A172 (cell line): ENCODE measurements at places on chromosomes 1 and 21. TPM values are rescaled to one million over a fixed set of nuclear protein-coding genes. Genes with fewer than 3 reads are reported as not detected.

DNA sequence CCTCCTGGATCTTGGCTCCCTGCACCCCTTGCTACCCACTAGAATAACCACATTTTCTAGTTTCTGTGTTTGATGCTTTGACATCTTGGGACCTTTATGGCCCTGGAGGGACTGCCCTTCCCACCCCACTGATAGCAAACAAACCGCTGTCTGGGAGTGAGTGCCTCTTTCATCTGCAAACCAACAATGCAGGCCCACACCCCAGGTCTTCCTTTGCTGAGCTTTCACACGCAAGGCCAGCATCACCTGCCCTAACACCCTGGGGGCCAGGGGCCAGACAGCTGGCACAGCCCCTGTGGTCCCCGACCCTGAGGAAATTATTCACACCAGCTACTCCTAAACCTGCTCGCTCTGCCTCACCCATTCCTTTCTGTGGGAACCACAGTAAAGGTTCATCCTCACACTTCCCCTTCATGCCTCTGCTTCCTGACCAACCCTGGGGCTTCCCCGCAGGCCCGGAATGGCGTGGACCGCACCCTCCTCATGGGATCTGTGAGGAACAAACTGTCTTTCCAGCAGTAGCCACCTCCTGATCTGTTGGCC, 15.4 kb downstream of the SLC2A7 start:
- DNase-seq, result no peak

GRCh38 chr1:168221275-168221674, 4.5 kb upstream of the SFT2D2 start:
- DNase-seq, result no peak

- peak; percentile 40 for DNase-seq
Observed at GRCh38 chr1:25743164-25744139, 56.5 kb upstream of the SELENON start.

- DNase-seq, result peak; percentile 64
Observed at GRCh38 chr1:232709386-232709785, 79.5 kb upstream of the SIPA1L2 start.

GRCh38 chr1:18373882-18374493, 106.7 kb upstream of the KLHDC7A start:
- DNase-seq, result no peak

- no peak for DNase-seq
Observed at GRCh38 chr1:193176113-193176512, 10.3 kb downstream of the B3GALT2 start.

DNA sequence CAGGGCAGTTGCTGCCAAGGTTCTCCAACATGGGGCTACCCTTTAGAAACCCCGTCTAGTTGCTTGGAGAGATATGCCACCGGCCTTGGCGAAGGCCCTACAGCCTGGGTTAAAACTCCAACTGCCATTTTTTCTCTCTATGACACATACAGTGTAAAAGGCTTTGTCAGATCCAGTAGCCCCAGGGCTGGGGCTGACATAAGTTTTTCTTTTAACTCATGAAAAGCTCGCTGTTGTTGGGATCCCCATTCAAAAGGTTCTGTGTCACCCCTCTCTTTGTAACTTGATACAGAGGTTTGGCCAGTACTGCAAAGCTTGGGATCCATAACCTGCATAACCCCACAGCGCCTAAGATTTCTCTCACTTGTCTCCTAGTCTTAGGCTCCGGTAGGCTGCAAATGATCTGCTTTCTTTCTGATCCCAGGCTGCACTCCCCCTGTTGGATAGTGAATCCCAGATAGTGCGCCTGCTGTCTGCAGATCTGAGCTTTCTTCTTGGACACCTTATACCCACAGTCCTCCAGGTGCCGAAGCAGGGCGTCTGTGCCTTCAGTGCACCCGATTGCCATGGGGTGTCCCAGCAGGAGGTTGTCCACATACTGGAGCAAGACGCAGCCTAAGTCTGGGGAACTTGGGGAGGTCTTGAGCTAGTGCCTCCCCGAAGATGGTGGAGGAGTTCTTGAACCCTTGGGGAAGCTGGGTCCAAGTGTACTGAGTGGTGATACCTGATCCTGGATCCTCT, 406.2 kb downstream of the TGFB2 start:
- no peak for DNase-seq

DNA sequence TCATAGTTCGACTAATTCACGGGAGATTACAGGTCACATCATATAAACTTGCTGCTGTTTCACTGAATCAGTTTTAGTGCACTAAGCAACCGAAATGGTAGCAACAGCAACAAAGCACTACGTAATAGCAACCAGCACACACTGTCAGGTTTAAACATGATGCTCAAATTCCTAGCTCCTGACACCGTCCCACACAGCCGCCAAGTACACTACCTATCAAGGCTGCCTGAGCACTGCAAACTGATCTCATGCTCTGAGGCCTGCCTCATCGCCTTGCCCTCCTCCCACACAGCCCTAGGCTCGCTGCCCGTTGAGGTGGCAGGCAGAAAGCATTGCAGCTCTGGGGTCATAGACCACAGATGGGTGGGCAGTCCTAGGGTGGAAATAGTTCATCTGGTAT, 12.4 kb downstream of the LAMC2 start:
- no peak for DNase-seq

DNA sequence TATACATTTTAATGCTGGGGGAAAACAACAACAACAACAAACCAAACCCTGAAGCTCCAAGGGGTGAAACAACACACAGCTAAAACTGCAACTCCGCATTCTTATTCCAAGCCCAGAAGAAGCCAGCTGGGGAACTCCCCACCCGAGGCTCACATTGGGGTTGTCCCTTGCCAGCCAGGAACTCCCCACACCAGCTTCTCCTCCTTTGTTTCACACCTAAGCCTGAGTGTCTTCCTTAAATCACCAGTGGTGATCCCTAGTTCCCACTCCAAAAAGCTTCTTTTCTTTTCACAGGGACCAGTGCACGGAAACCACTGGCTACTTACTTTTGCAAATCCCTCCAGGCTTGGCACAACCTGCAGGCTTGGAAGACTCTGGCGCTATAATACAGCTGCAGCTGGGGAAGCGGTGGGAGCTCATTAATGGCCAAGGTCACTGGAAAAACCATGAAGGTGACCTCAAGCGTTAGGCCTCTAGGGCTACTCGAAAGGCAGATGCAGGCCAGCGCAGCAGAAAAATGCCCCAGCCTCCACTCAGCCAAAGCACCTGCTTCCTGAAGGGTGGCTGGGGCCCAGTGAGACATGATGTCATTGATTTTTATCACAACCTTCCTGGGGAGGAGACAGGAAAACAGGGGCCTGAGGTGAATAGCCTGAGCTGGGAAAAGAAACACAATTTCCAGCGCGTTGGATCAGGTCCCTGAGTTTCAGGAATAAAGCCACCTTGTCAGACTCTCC, 40.1 kb downstream of the TLR5 start:
- peak; percentile 74 for DNase-seq

The GBP7 gene
- total RNA-seq, result not detected in 2 replicates

The CYP4B1 gene
- not detected in 2 replicates for total RNA-seq

The S100A7 gene
- not detected in 2 replicates for total RNA-seq

The MX2 gene
- 9.7 and 13.2 TPM in 2 replicates for total RNA-seq

The OPRD1 gene
- total RNA-seq, result not detected in 2 replicates

The IL19 gene
- total RNA-seq, result not detected in 2 replicates
